Kidney tubule cell (primary cell): ENCODE measurements at places on chromosomes 2 and 18.
A peak's percentile ranks its signal among the peaks of the same experiment; 100 is the strongest.

DNA sequence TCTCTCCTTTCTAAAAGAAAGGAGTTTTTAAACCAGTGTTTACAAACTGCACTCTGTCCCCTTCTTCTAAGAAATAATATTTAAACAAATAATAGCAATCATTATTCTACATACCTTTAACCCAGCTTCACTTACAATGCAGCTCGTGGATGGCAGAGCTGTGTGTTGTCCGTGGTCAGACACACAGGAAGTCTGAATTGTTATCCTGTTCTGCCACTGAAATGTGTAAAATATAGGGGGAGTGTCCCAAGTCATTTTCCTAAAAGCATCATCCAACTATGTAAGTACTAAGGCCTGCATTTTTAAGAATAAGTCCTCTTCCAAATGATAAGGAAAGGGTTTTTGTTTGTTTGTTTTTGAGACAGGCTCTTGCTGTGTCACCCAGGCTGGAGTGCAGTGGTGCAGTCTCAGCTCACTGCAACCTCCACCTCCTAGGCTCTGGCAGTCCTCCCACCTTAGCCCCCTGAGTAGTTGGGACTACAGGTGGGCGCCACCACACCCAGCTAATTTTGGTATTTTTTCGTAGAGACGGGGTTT, 2.7 kb upstream of the PPP4R1 start:
- peak; percentile 19 for DNase-seq

DNA sequence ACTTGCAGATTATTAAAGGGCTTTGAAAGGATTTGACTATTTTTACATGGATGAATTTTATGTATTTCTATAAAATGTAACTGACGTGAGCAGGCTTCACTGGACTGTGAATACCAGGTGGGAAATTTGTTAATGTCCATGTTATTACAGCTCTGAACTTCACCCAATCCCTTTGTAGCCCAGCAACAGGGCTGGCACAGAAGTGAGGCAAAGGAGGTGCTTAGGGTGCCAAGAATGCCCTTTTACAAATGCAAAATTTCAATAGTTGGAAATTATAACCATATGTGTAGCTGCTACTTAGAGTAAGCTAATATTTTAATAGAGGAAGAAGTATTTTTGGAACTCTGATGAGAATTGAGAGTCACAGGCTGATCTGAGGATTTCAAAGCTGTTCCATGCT, 53.7 kb upstream of the FAM98A start:
- DNase-seq: no peak

GRCh38 chr2:111679202-111679601, 204.8 kb downstream of the ANAPC1 start:
- peak; percentile 13 for DNase-seq

GRCh38 chr18:58992301-58993231, 127.9 kb downstream of the ZNF532 start:
- no peak for DNase-seq

DNA sequence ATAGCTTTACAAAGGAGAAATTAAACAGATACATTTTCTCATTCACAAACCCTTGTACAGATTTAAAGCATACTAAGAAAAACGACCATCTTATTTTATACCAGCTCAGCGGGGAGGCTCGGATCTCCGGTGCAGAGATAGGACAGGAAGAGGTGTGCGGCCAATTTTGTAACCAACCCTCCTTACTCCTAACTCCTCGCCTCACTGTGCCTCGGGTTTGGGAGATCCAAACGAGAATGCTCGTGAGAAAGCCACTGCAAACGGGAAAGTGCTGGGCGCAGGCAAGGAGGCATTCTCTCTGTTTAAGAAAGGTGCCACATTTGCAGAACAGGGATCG, 1.2 kb downstream of the KDSR start:
- DNase-seq: peak; percentile 28

DNA sequence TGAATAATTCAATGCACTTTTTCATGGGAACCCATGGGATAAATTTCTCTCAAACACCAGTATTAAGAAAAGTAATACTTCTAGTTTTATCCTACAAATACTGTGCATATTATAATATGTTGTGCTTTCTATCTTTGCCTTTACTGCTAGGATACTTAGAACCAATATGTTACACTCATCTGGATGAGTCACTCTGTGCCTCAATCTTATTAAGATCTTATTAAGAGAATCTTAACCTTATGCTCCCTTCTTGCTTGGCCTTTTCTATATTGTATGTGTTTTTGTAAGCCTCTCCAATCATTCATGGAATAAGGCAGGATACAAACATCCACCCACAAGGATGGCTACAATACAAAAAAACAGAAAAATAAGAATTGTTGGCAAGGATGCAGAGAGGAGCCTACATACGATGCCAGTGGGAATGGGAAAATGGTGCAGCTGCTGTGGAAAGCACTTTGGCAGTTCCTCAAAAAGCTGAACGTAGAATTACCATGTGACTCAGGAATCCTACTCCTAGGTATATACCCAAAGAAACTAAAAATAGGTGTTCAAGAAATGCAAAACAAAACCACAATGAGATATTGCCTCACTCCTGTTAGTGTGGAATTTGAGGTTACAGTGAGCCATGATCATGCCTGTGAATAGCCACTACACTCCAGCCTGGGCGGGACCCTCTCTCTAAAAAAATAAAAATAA, 10.7 kb upstream of the TWSG1 start:
- DNase-seq: peak; percentile 58

DNA sequence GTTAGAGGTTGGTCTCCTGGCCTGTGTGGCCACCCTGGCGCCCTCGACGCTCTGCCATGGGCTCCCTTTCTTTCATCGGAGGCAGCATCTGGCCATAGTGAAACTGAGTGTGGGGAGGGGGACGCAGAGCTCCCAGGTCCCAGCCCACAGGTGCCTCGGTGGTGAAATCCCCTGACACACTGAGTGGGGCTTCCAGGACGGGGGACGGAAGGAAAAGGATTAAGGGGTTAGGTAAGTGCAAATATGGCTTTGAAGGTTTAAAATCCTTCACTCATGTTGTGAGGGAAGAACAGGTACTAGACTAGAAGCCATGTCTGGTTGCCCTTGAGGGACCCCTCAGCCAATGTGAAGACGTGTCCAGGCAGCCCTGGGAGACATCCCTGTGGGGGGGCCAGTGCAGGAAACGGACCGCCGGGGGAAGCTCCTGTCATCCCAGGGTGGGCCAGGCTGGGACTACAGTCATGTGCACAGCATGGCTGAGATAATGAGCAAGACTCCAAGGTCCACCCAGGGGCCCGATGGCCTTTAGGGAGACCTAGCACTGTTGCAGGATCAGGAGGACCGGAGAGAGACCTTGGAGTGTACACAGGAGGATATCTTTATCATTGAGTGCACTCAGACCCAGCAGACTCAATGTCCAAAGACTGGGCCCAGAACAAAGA, 36.3 kb downstream of the RTP5 start:
- no peak for DNase-seq

DNA sequence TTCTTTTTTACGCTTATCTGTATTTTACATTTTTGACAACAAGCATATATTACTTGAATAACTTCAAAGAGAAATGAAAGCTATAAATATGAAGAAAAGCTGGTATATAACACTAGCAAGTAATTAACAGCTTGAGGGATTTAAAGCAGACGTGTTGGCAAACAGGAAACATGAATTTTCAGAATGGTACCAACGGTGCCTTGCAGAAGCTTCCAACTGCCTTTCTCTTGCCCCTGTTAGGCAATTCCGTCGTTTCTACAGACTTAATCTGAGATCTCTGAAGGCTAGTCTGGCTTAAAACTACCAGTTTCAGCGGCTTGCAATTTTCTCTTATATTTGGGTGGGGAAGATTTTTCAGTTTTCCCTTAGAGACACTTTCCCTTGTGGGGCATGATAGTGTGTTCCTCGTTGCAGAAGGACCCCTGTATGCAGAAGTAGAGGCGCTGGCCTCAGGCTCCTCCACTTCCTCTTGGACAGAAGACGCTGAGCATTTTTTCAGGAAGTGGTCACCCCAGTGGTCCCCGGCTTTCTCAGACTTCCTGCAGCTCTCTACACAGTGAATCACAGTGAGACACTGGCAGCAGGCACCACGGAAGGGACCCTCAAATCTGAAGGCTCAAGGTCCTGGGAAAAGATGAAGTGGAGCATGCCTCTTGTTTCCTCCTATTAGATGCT, 56.2 kb upstream of the SLC16A14 start:
- DNase-seq: no peak

- no peak for DNase-seq
These were observed 110.5 kb downstream of the ZFP36L2 start for GRCh38 chr2:43115881-43116280.

DNA sequence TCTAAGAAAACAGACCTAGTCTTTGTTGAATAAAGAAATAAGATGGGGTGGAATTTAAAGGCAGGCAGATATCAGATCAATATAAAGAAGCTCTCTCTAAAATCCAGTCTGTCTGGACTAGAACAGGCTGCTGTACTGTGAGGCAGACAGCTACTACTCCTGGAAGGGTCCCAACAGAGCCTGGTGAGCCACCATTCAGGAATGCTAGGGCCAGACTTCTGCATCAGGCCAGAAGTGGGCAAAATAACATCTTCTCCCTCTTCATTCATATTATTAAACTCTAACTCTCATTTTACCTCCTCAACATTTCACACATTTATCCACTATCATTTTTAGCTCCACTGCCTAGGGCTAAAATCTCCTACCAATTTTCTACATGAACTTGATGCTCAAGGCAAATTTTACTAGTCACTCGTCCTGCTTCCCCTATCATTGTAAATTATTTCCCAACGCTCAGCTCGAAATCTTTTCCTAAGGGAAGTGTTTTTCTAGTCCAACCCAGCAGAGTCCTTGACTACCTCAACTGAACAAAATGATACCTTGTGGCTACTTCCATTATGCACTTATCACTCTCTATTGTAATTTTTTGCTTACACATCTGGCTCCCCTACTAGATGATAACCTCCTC, 45.2 kb upstream of the GLS start:
- peak; percentile 83 for DNase-seq

- DNase-seq: no peak
These were observed 341.2 kb downstream of the CLIP4 start for GRCh38 chr2:29456429-29456828.

- no peak for DNase-seq
These were observed 1.1 kb downstream of the ACTG2 start for GRCh38 chr2:73893764-73894474.

DNA sequence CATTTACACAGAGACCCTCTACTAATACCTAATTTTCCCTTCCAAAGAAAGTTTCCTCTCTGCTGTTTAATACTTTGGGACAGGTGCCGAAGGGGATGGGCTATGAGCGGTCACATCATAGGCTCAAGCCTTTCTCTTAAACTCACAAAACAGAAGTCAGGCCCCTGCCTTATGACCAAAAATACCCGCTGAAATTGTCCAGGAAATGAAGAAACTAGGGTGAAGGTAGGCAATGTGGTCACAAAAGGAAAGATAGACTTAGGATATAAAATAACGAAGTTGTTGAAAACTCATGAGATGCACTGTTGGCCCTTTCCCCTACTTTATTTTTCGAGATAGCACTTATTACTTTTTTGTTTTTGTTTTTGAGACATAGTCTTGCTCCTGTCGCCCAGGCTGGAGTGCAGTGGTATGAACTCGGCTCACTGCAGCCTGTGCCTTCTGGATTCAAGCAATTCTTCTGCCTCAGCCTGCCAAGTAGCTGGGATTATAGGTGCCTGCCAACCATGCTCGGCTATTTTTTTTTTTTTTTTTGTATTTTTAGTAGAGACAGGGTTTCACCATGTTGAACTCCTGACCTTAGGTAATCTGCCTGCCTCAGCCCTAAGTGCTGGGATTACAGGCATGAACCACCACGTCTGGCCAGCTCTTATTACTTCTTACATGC, 16.3 kb downstream of the SLC8A1 start:
- no peak for DNase-seq

DNA sequence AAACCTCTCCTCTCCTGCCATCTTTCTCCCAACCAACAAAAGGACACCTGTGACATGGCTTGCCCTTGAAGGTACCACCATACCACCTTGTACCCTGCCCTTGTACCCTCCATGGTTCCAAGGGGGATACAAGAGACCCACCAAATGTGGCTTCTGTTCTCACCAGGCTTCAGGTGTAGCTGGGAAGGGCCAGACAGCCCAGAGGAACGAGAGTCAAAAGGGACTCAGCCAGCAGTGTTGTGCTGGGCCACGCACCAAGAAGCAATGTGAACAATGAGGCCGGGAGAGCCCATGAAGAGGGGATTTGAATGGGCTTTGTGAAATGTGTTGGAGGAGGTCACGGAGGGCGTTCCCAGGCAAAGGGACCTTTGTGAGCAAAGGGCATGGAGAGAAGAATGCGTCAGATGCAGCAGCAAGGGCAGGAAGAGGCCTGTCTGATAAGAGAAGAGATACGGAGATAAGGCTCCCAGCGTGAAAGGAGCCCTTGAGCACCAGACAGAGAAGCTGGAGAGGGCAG, 48.6 kb downstream of the PLB1 start:
- DNase-seq: no peak

DNA sequence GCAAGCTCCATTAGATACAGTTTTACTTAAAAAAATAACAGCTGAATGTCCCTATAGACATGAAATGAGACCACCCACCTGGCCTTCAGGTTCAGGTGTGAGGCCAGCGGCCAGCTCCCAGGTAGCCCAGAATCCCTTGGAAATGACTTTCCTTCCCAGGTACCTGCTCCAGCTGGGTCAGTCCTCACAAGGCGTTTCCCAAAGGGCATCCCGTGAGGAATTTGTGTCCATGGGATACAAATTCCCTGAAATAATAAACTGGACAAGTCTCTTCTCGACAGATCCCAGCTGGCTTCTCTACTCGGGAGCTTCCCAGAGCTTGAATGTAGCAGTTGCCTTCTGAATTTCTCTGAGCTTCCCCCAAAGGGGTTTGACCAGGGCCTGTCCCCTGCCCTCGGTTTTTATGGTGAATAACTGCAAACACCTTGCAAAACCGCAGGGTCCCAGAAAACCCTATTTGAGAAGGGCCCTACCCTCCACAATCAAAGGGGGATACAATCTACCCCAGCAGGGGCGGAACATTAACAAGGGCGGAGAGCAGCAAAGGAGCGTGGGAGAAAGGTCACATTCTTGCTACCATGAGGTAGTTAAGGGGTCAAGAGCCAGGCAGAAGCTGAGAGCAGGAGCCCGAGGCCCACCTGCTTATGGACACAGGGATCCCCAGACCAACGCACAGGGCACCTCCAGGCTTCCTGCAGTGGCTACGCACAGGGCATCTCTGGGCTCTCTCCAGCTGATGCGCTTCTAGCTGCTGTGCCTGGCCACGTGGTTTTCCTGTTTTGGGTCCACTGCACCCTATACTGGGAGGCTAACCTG, 107.7 kb downstream of the HDAC4 start:
- DNase-seq: no peak

GRCh38 chr2:210586381-210586780, 30.0 kb downstream of the CPS1 start:
- DNase-seq: no peak

GRCh38 chr2:235911633-235912233, 256.5 kb downstream of the GBX2 start:
- no peak for DNase-seq
